CD4-positive, alpha-beta memory T cell (primary cell): ENCODE measurements at places on chromosomes 11 and 22. TPM values are rescaled to one million over a fixed set of nuclear protein-coding genes. Genes with fewer than 3 reads are reported as not detected.

The TH gene
- not detected for total RNA-seq

The MFNG gene
- 213 TPM for total RNA-seq

The SLC22A12 gene
- not detected for total RNA-seq

DNA sequence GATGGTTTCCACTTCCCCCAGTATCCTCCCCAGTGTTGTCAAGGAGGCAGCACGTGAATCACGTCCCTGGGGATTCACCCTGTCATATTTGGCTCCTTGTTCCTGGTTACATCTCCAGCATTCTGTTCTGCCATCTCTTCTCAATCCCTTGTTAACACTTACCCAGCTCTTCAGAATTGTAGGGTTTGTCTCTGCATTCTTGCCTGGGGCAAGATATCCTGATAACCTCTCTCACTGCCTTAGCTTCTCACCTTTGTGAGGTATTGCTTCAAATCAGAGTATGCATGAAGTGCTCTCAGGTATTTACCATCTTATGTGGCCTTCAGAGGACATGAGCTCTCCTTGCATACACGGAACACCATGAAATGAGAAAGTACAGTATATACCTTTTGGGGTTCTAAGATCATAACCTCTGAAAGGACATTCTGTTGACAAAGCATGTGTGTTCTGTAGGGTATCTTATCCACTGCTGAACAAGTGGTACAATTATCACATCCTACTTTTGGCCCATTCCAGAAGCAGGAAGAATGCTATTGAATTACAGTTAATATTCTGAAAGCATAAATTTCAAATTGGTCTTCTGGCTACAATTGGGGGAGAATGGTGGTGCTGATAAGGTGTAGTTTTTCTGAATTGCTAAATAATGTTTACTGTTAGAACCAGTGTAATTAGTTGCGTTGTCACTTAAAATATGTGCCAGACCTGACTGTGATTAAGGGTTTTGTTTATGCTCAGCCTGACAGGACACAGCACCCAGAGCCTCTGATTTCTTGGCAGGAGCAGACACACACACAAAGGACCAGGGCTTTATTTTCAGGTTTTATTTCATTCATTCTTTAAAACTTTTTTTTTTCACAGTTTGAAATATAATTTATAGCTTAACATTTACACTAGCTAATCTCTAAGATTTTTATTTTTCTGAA lies 32.7 kb downstream of the VSTM5 start:
- no peak for DNase-seq

DNA sequence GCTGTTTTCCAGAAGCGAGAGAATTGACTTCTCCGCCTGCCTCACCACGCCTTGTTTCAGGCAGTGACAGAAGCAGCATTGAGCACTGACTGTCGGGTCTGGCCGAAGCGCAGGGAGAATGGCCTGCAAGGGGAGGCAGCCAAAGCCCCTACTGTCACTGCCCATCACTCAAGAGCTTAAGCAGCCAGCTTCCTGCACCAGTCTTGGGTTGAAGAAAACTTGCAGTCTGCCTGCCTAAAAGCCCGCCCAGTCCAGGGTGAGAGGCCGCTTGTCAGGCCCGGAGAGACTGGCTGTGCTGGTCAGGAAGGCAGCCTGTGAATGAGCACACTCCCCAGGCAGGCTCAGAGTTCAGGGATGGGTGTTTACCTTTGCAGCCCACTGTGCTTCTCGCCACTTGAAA lies 108.3 kb downstream of the PKNOX2 start:
- DNase-seq, result no peak

The OSM gene
- 1.1 TPM for total RNA-seq

The RASL10A gene
- total RNA-seq, result 0.36 TPM

- DNase-seq, result no peak
These were observed 28.0 kb upstream of the ZC3H12C start for GRCh38 chr11:110065189-110065588.

- no peak for DNase-seq
These were observed 35.3 kb downstream of the ZNRF3 start for GRCh38 chr22:28918550-28919271.

The OR2AG1 gene
- total RNA-seq, result not detected

- DNase-seq, result no peak
These were observed 71.0 kb upstream of the TP53I11 start for GRCh38 chr11:45021692-45022141.

DNA sequence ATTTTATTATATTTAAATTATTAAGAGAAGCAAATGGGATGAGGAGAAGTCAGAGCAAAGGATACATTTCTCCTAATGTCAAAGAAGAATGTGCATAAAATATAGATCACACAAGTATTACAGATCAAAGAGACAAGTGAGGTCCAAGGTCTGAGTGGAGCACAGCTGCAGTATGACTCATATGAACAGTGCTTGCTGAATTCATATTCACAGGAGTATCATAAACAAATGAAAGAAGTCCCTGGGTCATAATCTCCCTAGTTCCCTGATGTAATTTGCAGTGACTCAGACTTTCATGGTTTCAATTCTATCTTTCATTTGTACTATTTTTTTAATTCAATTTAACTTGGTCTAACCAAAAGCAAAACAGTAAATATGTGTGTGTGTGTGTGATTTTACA lies 499.0 kb upstream of the CCDC179 start:
- no peak for DNase-seq

GRCh38 chr22:42857845-42858481 lies 890 bp upstream of the ARFGAP3 start:
- DNase-seq, result no peak

- no peak for DNase-seq
These were observed at the start of gene SRSF8 for GRCh38 chr11:95066716-95067038. Gene SRSF8, plus strand, starts transcription at chr11:95066919. Its CDS starts 308 bp downstream, at chr11:95067227.

- no peak for DNase-seq
These were observed 789 bp upstream of the POLA2 start for GRCh38 chr11:65260756-65261590.

The CD248 gene
- total RNA-seq, result 0.12 TPM

DNA sequence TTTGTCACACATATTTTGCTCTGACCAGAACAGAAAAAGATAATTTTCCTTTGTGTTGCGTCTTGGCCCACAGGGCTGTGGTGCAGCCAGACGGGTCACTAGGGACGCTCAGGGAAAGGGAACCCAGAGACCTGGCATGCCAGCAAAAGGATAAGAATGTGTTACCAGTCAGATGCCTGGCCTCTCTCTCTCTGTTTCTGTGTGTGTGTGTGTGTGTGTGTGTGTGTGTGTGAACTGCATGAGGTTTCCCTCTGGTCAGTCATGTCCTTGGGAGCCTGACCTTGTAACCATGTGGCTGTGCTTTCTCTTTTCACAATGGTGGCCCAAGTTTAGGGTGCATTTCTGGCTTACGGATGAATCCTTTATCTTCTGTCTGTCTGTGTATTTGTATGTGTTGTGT lies 25.4 kb downstream of the CCKBR start:
- no peak for DNase-seq

DNA sequence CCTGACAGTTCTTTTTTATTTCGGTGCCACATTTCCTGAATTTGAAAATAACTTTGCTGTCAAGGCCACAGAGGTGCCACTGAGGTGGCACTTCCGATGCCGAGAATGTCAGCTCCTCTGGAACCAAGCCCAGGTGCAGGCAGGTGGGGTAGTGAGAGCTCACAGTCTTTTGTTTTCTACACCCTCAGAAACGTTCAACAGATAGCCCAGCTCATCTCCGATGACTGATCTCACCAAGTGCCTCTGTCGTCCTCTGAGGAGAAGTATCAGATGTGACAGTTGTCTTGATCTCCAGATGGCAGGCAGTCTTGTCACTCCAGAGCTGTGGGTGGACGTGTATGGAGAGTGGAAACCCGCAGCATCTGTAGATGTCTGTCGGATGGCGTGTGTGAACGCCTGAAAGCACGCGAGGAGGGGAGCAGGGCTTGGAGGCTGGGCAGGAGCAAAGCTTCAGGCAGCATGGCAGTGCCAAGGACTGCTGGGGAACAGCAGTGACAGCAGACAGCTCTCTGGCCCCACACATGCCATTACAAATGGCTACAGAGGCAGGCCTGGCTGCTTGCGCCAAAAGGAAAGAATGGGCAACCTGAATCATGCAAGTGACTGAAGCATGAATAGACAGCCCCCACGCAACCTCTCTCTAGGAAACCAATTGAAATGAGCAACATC lies 877.0 kb downstream of the OPCML start:
- DNase-seq, result no peak
